Thoracic aorta (tissue), 2 donors: ENCODE measurements at places on chromosomes 3 and 15.
A peak's percentile ranks its signal among the peaks of the same experiment; 100 is the strongest.

GRCh38 chr3:14429237-14429636, 26.8 kb downstream of the SLC6A6 start:
- H3K27ac ChIP-seq, result peak overlapping the region; percentile 3
- no peak overlapping the region for H3K4me3 ChIP-seq
- peaks cover 37% of the 10 kb centered on the region for H3K4me1 ChIP-seq
- DNase-seq, result no peak

DNA sequence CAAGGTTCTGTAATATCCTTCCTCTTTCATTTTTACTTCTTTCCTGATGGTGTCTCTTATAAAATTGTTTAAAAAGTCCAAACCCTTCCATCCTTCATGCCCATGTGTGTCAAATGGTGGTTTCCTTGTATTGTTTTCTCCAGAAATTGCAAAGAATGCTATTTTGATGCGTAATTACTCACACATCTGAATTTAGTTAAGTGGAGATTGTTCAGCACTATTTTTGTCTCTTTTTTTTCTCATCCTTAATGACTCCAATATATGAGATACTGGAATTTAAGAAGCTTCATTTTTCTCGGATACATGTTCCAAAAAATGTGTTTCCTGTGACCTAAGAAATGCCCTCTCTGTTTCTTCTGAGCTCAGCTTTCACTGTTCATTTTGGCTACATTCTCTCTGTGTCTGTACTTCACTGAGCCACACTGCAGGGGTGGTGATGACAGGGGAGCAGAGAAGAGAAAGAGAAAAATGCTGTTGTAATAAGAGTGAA, 799.8 kb downstream of the DIPK2A start:
- H3K4me3 ChIP-seq, result no peak overlapping the region
- no peaks in the 10 kb centered on the region for H3K27me3 ChIP-seq
- peaks cover 10% of the 10 kb centered on the region for H3K4me1 ChIP-seq
- DNase-seq, result no peak
- no peak overlapping the region for H3K27ac ChIP-seq

DNA sequence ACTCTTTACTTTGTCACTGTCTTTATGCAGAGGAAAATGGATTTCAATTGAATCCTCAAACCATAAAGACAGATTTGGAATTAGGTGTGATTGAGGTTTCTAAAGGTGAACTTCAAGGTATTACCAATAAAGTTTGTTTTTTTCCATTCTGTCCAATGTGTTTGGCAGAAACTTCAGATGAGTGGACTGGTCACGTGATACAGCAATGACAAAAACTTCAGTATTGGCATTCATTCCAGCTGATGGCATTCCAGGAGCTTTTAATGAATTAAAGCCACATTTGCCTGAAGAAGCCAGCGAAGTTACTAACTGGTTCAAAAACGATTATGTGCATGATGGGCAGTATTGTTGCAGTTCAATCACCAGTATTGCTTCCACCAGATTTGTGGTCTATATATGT, 4.5 kb upstream of the MASP1 start:
- H3K36me3 ChIP-seq, result no peaks in the 10 kb centered on the region
- DNase-seq, result no peak
- peaks cover 8% of the 10 kb centered on the region for H3K4me1 ChIP-seq
- H3K27me3 ChIP-seq, result no peaks in the 10 kb centered on the region
- no peak overlapping the region for H3K27ac ChIP-seq

GRCh38 chr3:179812096-179812382, 159.2 kb downstream of the USP13 start:
- H3K36me3 ChIP-seq, result no peaks in the 10 kb centered on the region
- no peaks in the 10 kb centered on the region for H3K27me3 ChIP-seq
- no peak overlapping the region for H3K4me3 ChIP-seq
- no peak for DNase-seq
- H3K27ac ChIP-seq, result no peak overlapping the region

GRCh38 chr3:128323206-128324081, 143.2 kb downstream of the DNAJB8 start:
- no peak overlapping the region for H3K27ac ChIP-seq
- H3K4me1 ChIP-seq, result no peaks in the 10 kb centered on the region
- no peaks in the 10 kb centered on the region for H3K27me3 ChIP-seq
- DNase-seq, result no peak
- H3K4me3 ChIP-seq, result no peak overlapping the region
- no peaks in the 10 kb centered on the region for H3K36me3 ChIP-seq

DNA sequence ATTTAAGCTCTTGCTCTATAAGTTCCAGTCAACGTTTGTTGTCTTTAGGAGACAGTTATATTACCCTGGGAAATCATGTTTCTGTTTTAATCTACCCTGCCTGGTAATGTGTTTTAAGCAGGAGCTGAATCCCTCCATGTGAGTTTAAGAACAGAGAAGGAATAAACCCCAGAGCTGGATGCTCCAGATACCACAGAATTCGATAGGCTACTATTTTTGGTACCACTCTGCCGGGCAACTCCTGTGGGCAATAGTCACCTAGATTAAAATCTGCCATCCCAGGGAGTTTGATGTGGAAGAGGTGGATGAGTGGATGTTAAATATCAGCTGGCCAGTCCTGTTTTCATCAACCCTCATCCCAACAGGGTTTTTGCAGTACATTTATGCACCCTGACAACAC, 20.4 kb downstream of the NUDT16 start:
- H3K36me3 ChIP-seq, result no peaks in the 10 kb centered on the region
- no peaks in the 10 kb centered on the region for H3K27me3 ChIP-seq
- H3K4me1 ChIP-seq, result peaks cover 11% of the 10 kb centered on the region
- H3K27ac ChIP-seq, result peak overlapping the region; percentile 72
- DNase-seq, result no peak

GRCh38 chr3:105608623-105609022, 241.9 kb downstream of the ALCAM start:
- no peaks in the 10 kb centered on the region for H3K4me1 ChIP-seq
- H3K27ac ChIP-seq, result no peak overlapping the region
- no peak overlapping the region for H3K4me3 ChIP-seq
- H3K27me3 ChIP-seq, result no peaks in the 10 kb centered on the region
- H3K36me3 ChIP-seq, result no peaks in the 10 kb centered on the region

DNA sequence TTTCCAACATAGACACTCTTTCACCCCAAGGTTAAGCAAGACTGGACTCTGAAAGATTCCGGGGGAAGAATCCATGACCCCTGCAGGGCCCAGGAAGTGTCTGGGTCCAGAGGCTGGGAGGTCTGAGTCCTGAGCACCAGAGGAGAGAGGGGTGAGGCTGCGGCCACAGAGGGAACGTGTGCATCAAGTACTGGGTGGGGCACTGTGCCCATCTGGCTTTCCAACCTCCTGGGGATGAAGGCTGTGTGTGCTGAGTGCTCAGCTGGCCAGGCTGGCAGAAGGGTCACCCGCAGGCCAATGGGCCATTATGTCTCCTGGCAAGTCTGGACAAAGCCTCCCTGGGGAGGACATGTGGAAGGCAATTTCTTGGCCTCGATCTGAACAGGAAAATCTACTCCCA, 3.3 kb downstream of the CHRNA3 start:
- no peak overlapping the region for H3K27ac ChIP-seq
- H3K4me3 ChIP-seq, result no peak overlapping the region
- H3K27me3 ChIP-seq, result peaks cover 14% of the 10 kb centered on the region
- no peaks in the 10 kb centered on the region for H3K36me3 ChIP-seq
- DNase-seq, result no peak

DNA sequence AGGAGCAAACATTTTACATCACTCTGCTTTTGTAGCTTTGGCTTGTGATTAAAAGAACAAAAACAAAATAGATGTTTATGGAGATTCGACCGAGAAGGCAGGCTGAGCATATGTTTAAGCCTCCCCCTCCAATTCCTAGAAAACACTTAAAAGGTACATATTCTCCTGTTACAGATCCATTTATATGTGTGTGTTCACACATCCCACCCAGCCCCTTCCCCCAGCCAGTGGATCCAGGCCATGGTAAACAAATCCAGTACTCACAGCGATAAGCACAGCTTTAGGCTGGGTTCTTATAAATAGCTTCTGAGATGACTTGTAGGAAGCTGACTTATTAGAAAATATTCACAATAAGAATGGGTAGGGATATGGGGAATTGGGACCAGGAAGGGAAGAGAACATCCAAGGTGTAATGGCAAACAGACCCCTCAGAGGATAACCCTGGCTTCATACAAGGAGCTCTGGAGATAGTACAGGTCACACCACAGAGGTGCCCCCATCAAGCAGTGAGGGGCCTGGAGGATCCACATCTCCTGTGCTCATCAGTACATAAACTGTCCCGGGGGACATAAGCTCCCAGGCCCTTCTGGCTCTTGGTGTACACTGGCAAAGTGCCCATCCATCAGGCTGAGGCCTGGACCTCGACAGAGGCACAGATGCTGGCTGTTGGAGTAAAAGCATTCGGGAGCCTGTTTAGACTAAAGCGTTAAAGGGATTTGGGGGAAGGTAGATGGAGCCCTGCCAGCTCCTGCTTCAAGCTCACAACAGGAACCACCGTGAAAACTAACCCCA, 70.0 kb upstream of the UBE2E1 start:
- no peak overlapping the region for H3K27ac ChIP-seq
- peaks cover 28% of the 10 kb centered on the region for H3K4me1 ChIP-seq
- no peaks in the 10 kb centered on the region for H3K27me3 ChIP-seq
- DNase-seq, result no peak

DNA sequence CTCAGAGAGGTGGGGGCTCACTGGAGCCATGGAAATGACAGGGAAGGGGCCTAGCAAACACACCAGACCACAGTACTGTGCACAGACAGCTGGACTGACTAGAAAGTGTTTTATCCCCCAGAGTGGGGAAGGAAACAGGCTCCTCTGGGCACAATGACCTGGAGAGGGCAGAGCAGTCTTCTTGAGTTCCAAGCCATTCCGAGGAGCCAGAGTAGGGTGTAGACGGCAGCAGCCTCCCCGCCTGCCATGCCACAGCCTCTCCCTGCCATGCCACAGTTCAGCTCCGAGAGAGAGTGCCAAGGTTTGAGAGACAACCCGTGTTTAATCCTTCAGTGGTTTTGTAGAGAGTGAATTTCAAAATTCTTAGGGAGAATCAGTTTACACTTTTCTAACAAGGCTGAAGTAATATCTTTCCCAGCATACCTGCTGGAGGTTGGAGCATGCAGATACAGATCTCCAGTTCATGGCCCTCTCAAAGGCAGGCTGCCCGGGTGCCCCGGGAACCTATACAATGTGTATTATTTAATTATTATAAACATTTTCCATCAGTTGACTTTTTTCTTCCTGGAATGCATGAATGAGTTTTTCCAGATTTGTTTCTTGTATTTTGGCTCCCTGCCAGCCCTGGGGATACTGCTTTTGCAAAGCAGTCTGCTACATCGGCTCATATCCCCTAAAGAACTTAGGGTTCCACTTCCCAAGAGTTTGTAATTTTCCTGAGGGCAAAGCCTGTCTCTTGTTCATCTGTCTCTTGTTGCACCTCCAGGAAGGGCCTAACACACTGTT, 3.2 kb downstream of the PODXL2 start:
- no peak overlapping the region for H3K4me3 ChIP-seq
- peaks cover 12% of the 10 kb centered on the region for H3K4me1 ChIP-seq
- DNase-seq, result no peak
- no peaks in the 10 kb centered on the region for H3K27me3 ChIP-seq
- H3K36me3 ChIP-seq, result no peaks in the 10 kb centered on the region
- no peak overlapping the region for H3K27ac ChIP-seq

- no peak for DNase-seq
- no peaks in the 10 kb centered on the region for H3K4me1 ChIP-seq
- H3K36me3 ChIP-seq, result no peaks in the 10 kb centered on the region
- no peak overlapping the region for H3K27ac ChIP-seq
These were observed 15.6 kb downstream of the CYP19A1 start for GRCh38 chr15:51322621-51323296.
